ENCODE measurements at places on chromosomes 7 and 10. TPM values are rescaled to one million over a fixed set of nuclear protein-coding genes. Genes with fewer than 3 reads are reported as not detected.

GRCh38 chr10:118817328-118818068 is 62.7 kb upstream of the CACUL1 start:
- DNase-seq, result no peak

DNA sequence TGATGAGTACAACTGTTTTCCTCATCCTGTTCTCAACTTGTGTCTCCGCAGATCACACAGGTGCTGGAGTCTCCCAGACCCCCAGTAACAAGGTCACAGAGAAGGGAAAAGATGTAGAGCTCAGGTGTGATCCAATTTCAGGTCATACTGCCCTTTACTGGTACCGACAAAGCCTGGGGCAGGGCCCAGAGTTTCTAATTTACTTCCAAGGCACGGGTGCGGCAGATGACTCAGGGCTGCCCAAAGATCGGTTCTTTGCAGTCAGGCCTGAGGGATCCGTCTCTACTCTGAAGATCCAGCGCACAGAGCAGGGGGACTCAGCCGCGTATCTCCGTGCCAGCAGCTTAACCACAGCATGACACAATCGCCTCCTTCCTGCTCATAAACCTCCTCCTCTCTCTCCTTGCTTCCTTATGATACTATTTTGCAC is 126.7 kb upstream of the PRSS58 start:
- DNase-seq, result no peak

GRCh38 chr10:62911210-62911963 is 95.2 kb upstream of the EGR2 start:
- DNase-seq, result no peak

GRCh38 chr10:125468278-125468677 is 214.7 kb downstream of the TEX36 start:
- no peak for DNase-seq

DNA sequence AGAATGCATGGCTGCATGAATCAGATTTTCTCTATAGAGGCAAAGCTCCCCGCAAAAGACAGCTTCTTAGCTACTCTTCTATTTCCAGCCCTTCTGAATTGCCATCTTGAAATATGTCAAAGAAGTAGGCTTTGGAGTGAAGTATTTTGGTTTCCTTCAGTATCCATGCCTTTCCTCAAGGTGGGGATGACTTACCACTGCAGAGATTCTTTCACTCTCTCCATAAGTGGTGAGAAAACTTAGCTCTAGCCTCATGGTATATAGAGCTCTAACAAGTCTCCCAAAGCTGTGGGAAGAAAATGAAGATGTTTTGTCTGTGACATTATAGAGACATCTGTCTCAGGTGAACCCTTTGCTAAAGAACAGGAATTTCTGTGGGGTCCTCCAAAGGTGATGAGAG is 89.6 kb upstream of the ITGB1 start:
- no peak for DNase-seq

- no peak for DNase-seq
These were observed 50.5 kb downstream of the SH3PXD2A start for GRCh38 chr10:103804871-103805270.

GRCh38 chr7:81560708-81561107 is 209.1 kb downstream of the HGF start:
- no peak for DNase-seq

DNA sequence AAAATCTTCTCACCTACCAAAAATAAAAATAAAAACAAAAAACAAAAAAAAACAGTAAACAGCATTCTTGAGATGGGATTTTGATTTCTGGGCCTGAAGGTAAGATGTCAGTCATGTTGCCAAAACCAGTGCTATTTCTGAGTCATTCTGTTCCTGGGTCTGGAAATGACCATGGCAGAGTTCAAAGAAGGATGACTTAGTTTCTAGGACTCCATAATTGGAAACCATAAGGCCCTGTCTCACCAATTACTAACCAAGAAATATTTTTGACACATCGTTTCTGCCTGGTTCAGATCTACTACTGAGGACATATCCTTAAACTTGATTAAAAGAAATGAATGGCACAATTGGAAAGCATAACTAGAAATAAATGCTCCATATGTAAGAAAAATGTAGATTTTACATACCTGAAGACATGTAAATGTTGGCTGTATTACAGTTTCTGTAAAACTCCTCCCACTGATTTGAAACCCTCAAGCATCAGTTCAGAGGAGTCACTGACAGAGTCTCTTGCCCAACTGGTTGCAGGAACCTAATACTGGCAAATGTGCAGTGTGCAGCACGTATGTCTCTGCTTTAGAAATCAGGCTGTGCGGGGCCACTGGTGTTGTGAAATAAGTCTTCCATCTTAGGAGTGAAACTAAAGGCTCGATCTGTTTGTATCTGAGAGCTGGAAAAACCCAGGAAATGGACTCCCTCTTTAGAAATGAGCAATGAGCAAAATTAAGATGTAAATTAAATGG is 84.8 kb upstream of the EGR2 start:
- DNase-seq, result no peak

- DNase-seq, result no peak
These were observed 3.1 kb downstream of the HPS6 start for GRCh38 chr10:102068216-102068615.

- DNase-seq, result no peak
These were observed 107.2 kb downstream of the CDK6 start for GRCh38 chr7:92729172-92729571.

DNA sequence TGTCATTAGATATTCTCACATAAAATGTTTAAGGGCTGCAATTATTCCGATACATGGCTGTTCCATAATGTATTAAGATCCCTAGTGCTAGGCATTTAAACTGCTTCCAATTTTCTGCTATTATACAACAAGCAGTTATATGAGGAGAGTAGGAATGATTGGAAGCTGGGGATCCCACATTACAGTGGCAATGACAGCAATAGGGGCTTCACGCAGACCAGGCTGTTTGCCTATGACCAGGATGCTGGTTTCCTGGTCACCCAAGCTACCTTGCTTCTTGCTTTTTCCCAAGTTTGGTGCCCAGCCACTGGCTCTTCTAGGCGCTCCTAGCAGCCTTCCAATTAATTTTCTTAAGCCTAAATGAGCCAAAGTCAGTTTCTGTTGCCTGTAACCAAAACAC is 39.3 kb downstream of the SMURF1 start:
- no peak for DNase-seq

GRCh38 chr7:16606704-16607103 is 38.9 kb downstream of the ANKMY2 start:
- DNase-seq, result no peak

GRCh38 chr7:38199154-38199553 is 21.1 kb downstream of the STARD3NL start:
- DNase-seq, result no peak

GRCh38 chr7:1553512-1554210 is 2.3 kb downstream of the TMEM184A start:
- no peak for DNase-seq

The IRF5 gene
- total RNA-seq, result 8.7 TPM

The LIPF gene
- not detected for total RNA-seq

The HOXA1 gene
- total RNA-seq, result 0.28 TPM

The MBLAC1 gene
- total RNA-seq, result 3.2 TPM

The MBL2 gene
- total RNA-seq, result not detected

The UTF1 gene
- not detected for total RNA-seq

The PDE6C gene
- not detected for total RNA-seq

The TFEC gene
- 0.19 TPM for total RNA-seq

The MMD2 gene
- not detected for total RNA-seq

The FAM25A gene
- not detected for total RNA-seq

The AKR1D1 gene
- not detected for total RNA-seq

The LIPN gene
- total RNA-seq, result not detected

The PAPOLB gene
- not detected for total RNA-seq

The TBX20 gene
- 0.19 TPM for total RNA-seq

The SDK1 gene
- 0.53 TPM for total RNA-seq

The MSS51 gene
- total RNA-seq, result 4.6 TPM

All from T-cell (primary cell).